ENCODE measurements at places on chromosomes 5 and 9.

- no peak for DNase-seq
These were observed 83.4 kb upstream of the PCA3 start for GRCh38 chr9:76680716-76681425.

DNA sequence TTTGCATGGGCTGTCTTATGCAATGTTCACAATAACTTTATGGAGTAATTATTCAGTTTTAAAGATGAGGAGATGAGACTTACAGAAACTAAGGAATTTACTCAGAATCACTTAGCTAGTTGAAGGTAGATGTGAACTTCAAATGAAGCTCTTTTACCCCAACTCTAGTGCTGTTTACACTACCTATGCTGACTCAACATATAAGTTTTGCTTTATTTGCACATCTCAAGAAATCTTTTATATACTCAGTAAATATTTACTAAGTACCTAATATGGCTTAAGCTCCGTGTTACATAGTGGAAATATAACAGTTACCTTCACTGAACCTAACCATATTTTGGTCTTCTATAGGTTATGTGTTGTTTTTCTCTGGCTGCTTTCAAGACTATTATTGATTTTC lies 293.2 kb downstream of the ANXA1 start:
- DNase-seq: no peak

- no peak for DNase-seq
These were observed 81.2 kb downstream of the ROR2 start for GRCh38 chr9:91868732-91869391.

- no peak for DNase-seq
These were observed 23.9 kb upstream of the SAP30L start for GRCh38 chr5:154421868-154422267.
